ENCODE measurements at places on chromosomes 16 and 17.

- DNase-seq: no peak
Measured at GRCh38 chr17:76266244-76266938, 1.2 kb downstream of the UBALD2 start.

DNA sequence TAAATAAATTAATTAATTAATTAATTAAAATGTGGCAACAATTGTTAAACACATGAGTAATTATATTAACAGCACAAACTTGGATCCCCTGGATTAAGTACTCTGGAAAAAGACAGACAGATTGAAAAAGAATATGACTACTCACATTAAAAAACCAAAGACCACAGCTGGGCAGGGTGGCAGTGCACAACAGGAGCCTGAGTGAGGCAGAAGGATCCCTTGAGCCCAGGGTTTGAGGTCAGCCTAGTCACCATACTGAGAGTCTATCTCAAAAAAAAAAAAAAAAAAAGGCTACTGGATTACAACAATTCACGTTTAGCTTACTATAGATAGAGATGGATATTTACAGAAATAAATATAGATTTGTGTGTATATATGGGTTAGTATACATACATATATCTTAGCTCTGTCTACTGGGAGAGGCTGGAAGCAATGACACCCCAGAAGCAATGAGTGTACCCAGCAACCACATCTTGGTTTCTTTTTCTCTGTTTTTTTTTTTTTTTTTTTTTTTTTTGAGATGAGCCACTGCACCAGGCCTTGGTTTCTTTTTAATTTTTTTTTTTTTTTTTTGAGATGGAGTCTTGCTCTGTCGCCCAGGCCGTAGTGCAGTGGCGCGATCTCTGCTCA is 10.6 kb upstream of the SUZ12 start:
- DNase-seq: no peak

DNA sequence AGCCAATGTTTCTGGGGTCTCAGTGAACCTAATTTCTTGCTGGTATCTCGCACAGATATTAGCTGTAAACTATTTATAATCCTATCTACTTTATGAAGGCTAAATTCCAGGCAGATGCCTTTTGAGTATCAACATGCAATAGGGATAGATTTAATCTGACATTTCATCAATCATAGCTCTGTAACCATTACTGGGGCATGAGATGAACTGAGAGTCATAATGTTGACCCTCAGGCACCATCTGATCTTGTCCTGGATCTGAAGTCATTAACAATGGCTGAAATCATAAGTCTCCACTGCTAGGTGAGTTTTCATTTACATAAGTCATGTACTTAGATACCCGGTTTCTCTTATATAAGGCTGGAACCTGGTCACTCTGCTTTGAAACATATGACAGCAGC is 3.6 kb downstream of the PMFBP1 start:
- DNase-seq: no peak

DNA sequence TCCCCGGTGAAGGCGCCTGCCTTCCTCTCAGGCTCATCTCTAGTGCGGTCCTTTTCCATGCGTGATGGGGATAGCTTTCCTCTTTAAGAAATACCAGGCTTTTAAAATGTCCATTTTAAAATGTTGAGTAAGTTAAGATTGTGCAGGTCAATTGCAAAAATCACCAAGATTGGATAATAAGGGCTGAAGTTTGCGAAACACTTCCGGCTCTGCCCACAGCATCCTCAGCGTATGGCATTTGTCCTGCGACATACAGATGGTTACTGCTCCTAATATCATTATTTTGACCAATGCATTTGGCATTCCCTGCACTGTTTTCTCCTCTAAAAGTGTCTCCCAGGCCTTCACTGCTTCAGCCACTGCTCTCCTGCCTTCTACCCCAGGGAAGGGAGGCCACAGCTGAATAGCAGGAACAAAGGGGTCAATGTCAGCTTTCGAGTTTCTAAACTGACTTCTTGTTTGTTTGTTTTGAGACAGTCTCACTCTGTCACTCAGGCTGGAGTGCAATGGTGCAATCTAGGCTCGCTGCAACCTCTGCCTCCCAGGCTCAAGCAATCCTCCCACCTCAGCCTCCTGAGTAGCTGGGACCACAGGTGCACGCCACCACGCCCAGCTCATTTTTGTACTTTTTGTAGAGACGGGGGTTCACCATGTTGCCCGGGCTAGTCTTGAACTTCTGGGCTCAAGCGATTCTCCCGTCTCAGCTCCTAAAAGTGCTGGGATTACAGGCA is 91.9 kb downstream of the CRISPLD2 start:
- DNase-seq: no peak

DNA sequence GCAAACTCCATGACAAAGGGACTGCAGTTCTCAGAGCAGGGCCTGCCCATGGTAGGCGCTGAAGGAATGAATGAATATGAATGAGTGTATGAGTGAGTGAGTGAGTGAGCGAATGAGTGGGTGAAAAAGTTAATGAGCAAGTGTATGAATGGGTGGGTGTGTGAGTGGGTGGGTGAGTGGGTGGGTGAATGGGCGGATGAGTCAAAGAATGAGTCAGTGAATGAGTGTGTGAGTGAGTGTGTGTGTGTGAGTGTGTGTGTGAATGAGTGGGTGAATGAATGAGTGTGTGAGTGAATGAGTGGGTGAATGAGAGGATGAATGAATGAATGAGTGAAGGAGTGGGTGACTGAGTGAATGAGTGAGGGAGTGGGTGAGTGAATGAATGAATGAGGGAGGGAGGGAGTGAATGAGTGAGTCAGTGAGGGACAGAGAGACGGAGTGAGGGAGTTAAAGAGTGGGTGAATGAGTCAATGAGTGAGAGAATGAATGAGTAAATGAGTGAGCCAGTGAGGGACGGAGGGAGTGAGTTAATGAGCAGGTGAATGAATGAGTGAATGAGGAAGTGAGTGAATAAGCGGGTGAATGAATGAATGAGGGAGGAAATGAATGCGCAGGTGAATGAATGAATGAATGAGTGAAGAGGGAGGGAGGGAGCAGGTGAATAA is 11.1 kb upstream of the CHMP6 start:
- no peak for DNase-seq

GRCh38 chr17:50371526-50371925 is 1.5 kb downstream of the MRPL27 start:
- DNase-seq: no peak

DNA sequence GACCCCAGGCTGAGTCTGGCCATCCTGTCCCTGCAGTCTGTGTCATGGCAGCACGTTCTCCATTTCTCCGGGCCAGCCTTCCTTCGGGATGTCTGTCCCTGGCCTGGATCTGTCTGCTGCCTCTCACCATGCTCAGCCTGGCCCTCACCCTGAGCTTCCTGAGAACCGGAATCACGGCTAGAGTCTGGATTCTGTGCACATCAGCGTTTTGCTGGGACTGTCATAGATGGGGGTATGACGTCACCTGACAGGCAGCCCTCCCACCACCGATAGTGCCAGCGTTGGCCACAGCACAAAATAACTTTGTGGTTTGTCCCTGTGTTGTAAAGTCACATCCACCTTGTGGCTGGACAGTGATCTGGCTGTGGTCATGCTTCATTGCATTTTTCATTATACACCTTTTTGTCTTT is 59.2 kb downstream of the B9D1 start:
- peak; percentile 40 for DNase-seq

GRCh38 chr16:89112377-89113151 is 18.9 kb downstream of the ACSF3 start:
- no peak for DNase-seq

GRCh38 chr17:55433629-55434422 is 12.2 kb upstream of the MMD start:
- DNase-seq: no peak

- peak; percentile 62 for DNase-seq
Measured at GRCh38 chr16:82651921-82652601, 25.3 kb downstream of the CDH13 start.

DNA sequence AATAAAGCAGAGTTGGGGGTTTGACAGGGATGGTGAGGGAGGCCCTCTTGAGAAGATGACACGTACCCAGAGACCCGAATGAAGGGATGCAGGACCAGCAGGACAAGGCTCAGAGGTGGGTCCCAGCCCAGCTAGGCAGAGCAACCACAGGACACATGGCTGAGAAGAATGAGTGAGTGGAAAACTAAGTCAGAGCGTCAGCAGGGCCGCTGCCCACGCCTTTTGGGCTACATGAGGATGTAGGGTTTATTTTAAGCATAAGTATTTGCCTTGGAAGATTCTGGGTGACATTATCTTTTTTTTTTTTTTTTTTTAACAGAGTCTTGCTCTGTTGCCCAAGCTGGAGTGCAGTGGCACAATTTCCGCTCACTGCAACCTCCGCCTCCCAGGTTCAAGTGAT is 176.0 kb downstream of the TMEM132E start:
- DNase-seq: no peak

GRCh38 chr16:83908798-83909197 is 9.9 kb downstream of the MLYCD start:
- no peak for DNase-seq

DNA sequence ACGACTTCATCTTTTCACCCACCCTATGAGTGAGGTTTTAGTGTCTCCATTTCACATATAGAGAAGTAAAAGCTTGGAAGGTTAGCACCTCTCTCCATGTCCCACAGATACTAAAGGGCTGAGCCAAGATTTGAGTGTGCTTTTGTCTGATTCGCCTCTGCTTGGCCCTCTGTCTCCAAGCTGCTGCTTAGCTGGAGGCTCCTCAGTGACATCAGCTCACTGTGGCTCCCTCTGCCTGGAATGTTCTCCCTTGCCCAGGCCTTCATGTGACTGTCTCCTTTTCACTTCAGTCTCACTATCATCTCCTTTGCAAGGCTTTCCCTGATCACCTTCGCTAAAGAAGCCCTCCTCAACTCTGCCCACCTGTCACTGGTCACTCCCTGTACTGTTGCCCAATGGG is 84.5 kb upstream of the HSBP1 start:
- no peak for DNase-seq

GRCh38 chr16:79537584-79537983 is 63.0 kb downstream of the MAF start:
- no peak for DNase-seq

DNA sequence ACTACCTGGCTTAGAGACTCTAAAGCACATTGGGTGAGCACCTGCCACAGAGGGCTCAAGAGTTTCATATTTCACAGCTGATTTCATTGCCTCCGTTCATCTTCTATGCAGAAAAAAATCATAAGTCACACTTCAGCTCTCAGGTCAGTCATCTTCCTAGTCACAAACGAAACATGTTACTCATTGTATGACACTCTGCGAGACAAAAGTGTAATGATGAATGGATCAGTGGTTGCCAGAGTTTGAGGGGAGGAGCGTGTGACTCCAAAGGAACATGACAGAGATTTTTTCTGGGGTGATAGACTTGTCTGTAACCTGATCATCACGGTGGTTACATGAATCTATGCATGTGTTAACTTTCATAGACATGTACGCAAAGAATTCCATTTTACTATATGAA is 195.2 kb upstream of the CNTNAP4 start:
- peak; percentile 1 for DNase-seq

- DNase-seq: peak; percentile 40
Measured at GRCh38 chr17:46822388-46822921, 4.0 kb upstream of the WNT3 start.

- no peak for DNase-seq
Measured at GRCh38 chr16:11360641-11361373, 15.5 kb downstream of the RMI2 start.

- DNase-seq: peak; percentile 31
Measured at GRCh38 chr16:68539711-68540239, 684 bp downstream of the ZFP90 start.

- no peak for DNase-seq
Measured at GRCh38 chr16:52548261-52549010, 1.5 kb upstream of the TOX3 start.

GRCh38 chr17:12918142-12918541 is 99.7 kb downstream of the ELAC2 start:
- DNase-seq: no peak

DNA sequence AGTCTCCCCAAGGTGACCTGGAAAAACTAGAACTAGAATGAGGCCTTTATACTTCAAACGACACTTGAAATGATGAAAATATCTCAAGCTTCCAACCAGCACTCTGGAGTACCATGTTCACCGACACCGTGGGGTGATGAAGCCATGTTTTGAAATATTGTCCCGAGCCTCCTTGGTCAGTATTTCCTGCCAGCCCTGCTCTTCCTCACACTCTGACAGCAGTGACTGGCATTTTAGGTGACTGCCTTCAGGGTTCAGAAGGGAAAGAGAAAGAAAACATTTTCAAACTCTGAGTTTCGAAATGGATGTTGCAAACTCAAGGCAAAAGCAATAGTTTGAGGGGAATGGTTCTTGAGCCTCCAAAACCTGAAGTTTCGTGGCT is 39.3 kb upstream of the IRX6 start:
- no peak for DNase-seq

DNA sequence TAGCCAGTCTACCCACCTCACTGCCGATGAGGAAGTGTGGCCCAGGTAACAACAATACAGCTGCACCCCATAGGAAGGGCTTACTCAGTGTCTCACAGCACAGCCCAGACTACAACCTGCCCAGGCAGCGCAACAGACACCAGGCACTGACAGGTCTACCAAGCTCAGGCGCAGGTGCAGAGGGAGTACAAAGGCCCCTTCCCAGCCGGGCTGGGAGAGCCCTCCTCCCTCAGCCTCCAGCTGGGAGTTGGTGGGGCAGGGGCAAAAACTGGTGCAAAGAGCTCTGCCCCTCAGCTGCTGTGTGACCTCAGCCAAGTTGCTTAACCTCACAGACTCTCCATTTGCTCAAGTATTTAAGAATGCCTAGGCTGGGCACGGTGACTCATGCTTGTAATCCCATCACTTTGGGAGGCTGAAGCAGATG is 112.6 kb upstream of the LHX1 start:
- DNase-seq: no peak

GRCh38 chr17:81489012-81489997 is 23.3 kb downstream of the ACTG1 start:
- no peak for DNase-seq

DNA sequence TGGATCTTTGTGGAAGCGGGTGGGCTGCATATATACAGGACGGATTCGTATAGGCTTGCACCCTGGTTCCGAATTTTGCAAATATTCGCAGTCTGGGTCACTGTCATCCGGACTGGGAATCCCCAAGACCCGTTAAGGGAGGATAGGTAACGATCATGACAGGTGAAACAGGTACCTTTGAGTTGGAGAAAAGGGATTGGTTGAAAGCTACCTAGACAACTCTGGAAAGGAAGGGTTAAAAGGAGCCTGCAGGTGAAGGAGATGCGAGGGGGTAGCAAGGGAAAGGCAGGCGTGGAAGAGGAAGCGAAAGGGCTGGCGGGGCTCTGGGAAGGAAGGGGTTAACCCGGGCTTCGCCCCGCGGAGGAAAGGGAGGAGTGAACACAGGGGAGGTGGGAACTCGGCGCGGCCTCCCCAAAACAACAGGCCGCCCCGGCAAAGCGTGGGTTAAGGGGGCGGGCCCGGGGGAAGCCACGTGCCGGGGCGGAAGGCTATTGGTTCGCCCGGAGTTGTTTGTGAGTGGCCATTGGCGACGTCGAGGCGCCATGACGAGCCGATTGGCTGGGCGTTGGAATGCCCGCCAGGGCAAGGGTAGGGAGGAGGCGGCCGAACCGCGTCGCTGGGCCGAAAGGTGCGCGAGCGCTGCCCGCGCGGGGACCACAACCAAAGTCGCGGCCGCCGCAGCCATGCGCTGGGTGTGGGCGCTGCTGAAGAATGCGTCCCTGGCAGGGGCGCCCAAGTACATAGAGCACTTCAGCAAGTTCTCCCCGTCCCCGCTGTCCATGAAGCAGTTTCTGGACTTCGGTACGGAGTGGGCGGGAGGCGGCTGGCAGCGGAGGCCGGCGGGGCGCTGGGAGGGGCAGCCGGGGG is at the start of gene PDK2:
Gene PDK2 (plus strand): TSS at position 599 of the 867 bp plus-strand sequence. CDS start 85 bp downstream, at position 684.
- peak; percentile 95 for DNase-seq

Data from GM06990 (cell line).